ENCODE measurements at places on chromosomes 13 and 19.

DNA sequence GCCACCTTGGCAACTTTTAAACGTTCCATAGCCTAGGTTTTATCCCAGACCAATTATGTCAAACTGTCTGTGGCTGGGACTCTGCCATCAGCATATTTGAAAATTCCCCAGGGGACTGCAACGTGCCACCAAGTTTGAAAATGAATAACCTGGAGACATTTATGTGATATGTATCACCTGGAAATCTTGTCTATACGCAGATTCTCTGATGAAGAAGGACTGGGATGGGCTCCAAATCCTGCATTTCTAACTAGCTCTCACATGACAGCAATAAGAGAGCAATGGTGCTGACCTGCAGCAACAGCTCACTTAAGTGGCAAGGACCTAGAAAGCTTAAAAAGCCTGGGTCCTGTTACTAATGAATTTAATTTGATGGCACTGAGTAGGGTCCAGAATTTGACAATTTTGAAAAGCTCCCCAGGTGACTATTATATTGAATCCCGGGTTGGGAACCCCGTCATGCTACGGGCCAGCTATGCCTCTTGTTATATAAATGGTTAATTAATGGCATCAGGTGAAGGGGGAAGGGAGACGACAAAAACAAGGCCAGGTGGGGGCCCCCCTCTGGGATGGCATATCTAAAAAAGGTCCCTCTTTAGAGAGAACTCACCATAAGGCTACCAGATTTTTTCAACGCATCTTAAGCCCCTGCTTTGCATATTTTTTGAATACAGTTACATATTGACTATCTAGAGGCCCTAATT is 213.7 kb downstream of the ZIC5 start:
- no peak for DNase-seq

GRCh38 chr19:5838353-5839064 is 993 bp downstream of the FUT6 start:
- DNase-seq: no peak

GRCh38 chr13:87678372-87678752 is 7.2 kb downstream of the SLITRK5 start:
- no peak for DNase-seq

- no peak for DNase-seq
Observed at GRCh38 chr13:48264058-48264457, 31.1 kb downstream of the ITM2B start.

DNA sequence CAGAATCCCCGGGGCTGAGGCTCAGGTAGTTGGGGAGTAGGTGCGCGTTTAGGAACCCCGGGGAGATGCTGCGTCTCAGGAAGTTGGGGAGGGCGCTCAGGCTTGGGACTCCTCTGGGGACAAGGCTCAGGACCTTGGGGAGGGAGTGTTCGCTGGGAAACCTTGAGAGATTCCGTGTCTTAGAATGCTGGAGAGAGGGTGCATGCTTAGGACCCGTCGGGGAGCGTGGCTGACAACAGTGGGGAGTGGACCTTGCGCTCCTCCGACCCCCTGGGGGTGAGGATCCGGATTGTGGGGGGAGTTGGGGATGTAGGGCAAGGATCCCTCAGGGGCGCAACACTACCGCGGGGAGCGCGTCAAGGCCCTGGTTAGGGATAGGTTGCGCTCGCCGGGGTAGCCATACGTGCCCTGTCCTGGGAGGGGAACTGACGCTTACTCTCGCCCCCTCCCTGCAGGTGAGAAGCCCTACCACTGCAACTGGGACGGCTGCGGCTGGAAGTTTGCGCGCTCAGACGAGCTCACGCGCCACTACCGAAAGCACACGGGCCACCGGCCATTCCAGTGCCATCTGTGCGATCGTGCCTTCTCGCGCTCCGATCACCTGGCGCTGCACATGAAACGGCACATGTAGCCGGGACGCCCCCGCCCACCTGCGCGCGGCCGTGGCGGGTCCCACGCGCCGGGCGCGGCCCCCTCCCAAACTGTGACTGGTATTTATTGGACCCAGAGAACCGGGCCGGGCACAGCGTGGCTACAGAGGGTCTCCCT is 2.0 kb downstream of the KLF2 start:
- DNase-seq: no peak

DNA sequence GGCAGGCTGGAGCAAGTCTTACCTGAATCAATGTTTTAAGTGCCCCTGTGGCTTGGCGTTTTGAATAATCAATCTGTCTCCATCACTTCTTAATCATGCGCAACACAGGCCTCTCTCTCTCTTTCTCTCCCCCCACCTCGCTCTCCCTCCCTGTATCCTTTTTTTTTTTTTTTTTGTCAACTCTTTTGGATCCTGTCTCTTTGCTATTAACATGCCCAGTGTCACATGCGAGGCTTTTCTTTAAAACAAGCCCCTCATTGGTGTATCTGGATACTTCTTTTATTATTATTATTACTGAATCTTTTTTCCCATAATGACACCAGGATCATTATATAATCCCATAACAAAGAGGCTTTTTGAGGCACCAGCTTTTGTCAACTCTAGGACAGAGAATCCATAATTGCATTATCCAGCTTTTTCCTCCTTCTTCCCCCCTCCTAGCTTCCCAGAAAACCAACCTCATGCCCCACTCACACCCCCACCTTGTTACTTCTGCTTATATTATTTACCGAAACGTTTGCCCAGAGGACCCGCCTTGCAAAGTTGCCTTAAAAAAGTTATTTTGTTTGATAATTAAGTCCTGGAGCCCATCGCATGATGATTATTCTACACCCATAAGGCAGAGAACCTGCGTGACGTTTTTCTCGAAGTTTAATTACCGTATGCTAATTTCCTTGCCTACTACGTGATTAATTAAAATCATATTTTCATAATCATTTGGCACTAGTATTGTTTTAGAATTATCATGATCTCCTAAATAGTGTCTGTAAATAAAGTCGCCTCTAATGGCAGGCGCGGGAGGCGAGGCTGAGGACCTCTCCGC is 148.1 kb upstream of the ZNF536 start:
- DNase-seq: no peak

- no peak for DNase-seq
Observed at GRCh38 chr13:74889321-74889720, 592.6 kb downstream of the TBC1D4 start.

GRCh38 chr13:51934461-51935087 is 72.8 kb downstream of the CCDC70 start:
- no peak for DNase-seq

DNA sequence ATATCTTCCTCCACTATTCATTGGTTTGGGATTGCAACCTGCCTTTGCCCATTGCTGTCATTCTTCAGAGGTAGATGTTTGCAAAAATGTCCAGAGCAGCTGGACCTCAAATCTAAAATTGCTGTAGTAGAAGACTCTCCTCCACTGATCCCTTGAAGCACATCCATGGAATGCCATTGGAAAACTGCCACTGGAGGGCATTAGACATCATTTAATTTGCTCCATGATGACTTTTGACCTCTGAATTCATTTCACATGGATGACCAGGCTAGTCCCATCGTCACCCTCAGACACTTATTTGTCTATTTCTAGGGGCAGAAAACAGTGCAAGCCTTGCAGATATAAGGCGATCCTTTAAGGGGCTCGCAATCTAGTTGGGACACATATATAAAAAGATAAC is 33.9 kb upstream of the FLT1 start:
- DNase-seq: no peak

- DNase-seq: no peak
Observed at GRCh38 chr19:2912306-2912705, 11.6 kb downstream of the ZNF57 start.

DNA sequence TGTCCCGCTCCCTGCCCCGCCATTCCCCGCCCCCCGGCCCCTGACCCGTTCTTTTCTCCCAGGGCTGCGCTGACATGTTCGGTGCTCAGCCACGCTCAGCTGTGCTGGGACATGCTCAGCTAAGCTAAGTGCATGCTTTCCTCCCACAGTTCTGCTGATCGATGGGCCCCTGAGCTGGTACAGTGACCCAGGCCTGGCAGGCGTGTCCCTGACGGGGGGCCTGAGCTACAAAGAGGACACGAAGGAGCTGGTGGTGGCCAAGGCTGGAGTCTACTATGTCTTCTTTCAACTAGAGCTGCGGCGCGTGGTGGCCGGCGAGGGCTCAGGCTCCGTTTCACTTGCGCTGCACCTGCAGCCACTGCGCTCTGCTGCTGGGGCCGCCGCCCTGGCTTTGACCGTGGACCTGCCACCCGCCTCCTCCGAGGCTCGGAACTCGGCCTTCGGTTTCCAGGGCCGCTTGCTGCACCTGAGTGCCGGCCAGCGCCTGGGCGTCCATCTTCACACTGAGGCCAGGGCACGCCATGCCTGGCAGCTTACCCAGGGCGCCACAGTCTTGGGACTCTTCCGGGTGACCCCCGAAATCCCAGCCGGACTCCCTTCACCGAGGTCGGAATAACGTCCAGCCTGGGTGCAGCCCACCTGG is 3.7 kb downstream of the TNFSF9 start:
- no peak for DNase-seq
